Activated CD4-positive, alpha-beta T cell treated with anti-CD3 and anti-CD28 coated beads, Interleukin-2, amount 50 U/mL, for 24 hours (primary cell): ENCODE measurements at places on chromosomes 5 and 9.

- no peak for DNase-seq
These were observed 6.6 kb upstream of the PRKACG start for GRCh38 chr9:69020301-69021145.

GRCh38 chr9:120308495-120308894, 271.5 kb downstream of the CDK5RAP2 start:
- DNase-seq: no peak

DNA sequence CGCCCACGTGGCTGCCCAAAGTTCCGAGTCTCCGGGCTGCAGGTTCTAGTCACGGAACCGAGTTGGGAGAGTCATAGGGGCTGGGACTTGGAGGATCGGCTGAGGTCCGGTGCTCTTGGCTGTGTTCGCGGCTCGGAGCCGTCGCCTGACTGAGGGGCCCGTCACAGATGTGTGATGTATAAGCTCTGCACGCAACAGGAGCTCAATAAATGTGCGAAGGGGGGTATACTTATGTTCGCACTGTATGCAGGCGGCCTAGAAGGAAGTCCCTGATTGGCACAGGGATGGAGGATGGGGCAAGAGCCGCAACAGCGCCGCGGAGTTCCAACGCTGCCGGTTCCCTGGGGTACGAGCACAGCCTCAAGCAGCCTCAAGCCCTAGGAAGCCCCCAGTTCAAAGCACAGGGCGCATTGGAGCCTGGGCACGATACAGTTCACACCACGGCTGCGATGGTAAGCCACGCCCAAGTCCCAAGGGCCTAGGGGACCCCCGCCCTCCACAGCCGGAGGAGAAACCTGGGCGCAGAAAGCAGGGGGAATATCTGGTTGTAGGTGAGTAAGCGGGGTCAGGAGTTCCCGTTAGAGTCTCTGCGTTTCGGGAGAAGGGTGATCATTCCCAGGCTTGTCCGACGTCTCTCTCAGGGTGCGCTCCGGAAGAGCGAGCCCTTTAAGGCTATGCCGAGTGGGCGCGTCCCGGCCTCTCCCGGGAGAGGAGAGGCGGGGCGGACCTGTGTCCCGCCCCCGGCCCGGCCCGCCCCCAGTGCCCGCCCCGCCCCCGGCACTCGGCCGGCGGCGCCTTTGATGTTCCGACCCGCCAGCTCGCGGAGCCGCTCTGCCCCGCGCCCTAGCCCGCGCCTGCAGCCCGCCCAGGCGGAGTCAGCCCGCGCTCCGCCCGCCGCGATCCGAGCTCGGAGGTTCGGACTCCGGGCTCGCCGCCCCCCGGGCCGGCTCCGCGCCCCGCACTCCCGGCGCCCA, at the start of gene TCF7:
TSS of gene TCF7 (plus strand) at position 780 of the 974 bp plus-strand sequence. CDS start 226 bp downstream, outside the sequence.
- DNase-seq: no peak

DNA sequence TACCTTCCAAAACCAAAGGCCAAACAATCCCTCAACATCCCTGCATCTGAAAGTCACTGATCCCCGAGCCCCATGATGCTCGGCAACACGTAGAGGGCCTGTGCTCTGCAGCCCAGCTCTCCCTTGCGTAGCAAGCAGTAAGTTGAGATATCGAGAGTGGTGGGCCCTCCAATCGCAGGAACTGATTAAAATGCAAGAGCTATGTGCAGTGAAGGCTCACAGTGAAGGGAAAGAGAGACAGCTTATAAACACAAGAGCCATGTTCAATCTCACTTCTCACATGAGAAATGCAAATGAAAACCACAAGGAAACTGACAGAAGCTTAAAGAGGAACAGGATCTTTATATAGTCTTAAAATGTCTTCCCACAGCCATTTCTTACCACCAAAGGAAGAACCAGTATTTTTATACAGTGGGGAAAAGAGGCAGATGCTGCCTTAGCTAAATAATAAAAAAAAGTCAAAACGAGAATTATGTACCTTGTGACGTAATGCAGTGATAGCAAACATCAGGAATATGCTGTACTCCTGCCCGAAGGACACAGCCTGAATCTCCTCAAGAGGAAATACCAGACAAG, 24.6 kb downstream of the TTF1 start:
- DNase-seq: no peak

DNA sequence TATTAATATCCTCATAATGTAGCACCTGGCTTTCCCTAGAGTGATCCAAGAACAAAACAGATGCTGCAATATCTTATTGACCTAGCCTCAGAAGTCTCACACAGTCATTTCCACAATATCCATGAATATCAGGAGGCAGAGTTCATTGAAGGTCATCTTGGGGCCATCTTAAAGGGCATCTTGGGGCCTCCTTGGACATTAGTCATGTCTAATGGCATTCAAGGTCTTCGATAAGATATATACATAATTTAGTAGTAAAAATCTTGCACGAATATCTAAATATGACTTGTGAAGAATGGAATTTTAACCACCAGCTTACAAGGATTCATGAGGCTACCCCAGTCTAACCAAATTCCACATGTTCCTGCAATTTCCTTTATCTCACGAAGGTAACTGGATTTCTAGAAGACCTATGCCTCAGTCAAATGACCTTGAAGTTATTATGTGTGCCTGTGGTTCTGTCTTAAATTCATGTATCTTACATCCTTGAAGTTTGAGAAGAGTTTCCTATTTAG, 163.6 kb upstream of the SPEF2 start:
- no peak for DNase-seq

GRCh38 chr9:2053883-2054845, 39.0 kb downstream of the SMARCA2 start:
- peak; percentile 41 for DNase-seq

- DNase-seq: no peak
These were observed 29.7 kb downstream of the ZNF462 start for GRCh38 chr9:106892632-106893031.

GRCh38 chr5:493119-493701, 31.0 kb downstream of the SLC9A3 start:
- DNase-seq: no peak

DNA sequence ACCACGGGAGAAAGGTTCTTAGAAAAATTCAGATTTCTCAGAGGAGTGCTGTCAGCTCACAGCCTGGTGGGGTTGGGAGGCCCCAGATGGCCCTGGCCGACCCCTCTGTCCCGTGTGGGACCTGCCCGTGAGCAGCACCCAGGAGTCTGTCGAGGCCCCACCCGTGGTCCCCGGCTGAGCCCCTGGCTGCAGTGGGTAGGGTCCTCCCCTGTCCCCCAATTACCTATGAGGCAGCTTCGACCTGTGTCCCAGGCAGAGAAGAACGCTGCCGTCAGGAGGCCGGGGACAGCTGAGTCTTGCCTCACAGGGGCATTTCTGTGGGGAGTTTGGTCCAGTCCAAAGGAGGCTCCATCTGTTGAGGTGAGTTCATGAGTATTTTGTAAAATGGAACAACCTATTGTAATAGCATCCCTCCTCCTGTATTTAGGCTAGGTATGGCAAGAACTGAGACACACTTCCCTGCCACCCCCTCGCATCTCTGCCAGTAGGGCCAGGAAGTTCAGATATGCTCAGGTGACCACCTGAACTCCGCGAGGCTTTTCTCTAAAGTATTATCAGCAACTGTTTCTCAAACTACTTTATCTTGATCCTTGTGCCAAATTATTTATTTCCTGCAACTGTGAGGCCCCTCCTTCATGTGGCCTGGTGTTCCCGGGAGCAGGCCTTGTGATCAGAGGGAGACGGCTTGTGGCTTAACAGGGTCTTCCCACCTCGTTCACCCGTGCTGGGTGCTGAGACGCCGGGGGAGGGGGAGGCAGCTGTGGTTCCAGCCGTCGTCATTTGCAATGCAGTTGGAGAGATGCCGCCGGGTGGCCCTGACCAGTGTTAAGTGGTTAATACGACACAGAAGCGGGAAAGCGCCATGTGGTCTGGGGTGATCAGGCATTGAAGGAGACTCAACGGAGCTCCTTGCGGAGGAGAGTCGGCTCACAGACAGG, 1.7 kb downstream of the AHRR start:
- no peak for DNase-seq

- DNase-seq: no peak
These were observed 323.8 kb upstream of the ARRDC3 start for GRCh38 chr5:91706785-91707520.

- no peak for DNase-seq
These were observed 127.6 kb upstream of the SLC1A3 start for GRCh38 chr5:36478646-36479317.

DNA sequence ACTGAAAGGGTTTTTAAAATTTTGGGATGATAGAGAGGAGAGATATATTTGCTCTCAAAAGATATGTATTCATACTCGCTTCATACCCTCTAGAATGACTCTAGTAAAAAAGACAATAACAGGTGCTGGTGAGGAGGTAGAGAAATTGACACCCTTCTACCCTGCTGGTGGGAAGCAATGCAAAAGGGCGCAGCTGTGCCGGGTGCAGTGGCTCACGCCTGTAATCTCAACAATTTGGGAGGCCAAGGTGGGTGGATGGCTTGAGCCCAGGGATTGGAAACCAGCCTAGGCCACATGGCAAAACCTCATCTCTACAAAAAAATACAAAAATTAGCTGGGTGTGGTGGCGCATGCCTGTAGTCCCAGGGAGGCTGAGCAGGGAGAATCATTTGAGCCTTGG, 33.9 kb upstream of the NXNL2 start:
- no peak for DNase-seq

DNA sequence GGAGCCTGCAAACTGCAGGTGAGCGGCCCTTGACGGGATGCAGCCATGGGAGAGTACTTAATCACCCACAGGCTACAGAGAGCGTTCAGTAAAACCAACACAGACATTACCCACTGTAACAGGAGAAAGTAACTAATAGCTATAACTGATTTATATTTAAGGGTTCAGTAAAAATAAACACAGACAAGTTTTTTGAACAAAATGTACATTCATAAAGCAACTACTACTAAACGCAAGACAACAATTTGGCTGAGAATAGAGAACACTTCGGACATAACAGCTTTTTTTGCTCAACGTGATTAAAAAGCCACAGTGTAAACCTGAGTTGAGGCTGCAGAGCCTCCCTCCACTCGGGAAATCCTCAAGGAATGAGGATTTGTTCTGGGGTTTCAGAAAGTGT, 61.7 kb downstream of the LIFR start:
- no peak for DNase-seq

DNA sequence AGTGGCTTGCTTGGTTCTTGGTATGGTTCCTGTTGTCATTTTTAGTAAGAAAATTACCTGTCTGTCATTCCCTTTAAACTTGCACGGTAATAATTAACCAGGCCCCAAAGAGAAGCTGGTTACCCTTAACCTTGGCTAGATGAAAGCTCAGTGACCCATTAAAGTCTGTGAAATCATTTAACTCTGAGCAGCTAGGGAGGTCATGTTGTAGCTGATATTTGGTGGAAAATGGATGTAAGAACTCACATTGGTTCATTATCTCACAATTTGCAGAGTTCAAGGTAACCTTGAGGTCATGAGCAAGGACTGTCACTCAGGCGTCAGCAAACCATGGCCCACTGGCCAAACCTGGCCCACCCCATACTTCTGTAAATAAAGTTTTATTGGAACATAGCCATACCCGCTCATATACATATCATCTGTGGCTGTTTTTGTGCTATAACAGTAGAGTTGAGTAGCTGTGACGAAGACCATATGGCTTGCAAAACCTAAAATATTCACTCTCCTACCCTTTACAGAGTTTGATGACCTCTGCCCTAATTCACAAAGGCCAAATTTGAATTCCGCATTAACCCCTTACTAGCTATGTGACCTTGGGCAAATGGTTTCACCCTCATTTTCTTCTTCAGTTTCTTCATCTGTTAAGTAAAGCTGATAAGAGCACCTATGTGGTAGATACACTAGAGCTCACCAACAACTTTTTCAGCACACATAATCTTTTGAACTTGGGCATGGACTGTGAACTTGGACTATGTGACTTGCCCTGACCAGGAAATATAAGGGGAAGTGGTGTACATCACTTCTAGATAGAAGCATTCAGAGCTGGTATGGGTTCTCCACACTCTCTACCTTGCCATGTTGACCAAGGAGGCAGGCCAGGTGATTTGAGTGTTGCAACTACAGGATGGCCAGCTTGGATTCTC, 61.5 kb upstream of the CPEB4 start:
- DNase-seq: no peak

DNA sequence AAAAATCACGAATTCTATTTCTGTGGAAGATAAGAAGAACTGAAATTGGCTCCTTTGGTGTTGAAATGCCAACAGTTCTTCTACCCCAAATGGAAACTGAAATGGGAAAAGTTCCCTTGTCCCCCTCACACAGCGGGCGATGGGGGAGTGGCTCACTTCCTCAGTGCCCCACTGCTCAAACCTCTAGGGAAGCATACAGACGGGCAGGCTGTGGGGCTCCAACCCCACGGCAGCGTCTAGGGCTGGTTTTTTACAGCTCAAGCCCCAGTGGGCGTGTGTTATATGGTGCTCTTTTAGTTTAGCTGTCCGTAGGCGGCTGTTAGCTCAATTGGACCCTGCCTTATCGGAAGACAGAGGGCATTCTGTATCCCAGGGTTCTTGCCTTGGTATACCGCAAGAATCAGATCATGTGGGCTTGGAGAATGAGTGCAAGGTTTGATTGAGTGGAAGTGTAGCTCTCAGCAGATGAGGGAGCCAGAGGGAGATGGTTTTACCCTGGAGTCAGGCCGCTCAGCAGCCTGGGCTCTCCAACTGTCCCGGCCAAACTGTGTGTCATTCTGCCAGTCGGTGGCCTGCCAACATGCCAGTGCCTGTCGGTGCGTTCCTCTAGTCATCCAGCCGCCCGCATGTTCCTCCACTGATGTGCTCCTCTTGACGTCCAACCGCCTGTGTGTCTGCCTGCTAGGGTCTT, 166.3 kb upstream of the ZNF608 start:
- DNase-seq: no peak

DNA sequence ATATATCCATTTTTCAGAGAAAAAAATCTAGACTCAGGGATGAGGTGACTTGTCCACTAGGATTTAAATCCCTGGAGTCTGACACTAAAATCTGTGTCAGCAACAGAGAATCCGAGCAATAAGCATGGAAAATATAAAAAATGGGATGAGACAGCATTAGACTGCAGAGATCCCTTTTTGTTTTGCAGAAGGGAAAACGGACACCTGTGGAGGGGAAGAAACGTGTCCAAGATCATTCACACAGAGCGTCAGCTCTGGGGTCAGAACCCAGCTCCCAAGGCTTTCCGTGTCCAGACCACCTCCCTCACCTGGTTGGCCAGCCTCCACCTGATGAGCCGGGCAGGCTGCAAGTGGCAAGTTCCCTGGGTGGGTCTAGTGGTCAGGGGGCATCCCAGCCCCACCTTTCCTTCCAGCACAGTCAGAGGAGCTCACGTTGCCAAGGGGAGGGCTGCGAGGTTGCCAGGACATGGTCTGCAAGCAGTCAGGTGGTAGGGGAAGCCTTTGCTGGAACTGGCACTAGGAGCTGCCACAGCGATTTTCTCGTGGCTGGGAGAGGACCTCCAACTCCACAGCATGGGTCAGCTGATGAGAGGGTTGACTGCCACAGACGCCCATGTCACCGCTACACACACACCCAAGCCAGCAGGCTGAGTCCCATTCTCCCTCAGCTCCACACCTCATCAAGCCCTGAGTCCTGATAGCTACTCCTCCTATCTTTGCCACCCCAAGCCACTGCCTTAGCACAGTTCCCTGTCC, 65.9 kb upstream of the CPLX2 start:
- no peak for DNase-seq

DNA sequence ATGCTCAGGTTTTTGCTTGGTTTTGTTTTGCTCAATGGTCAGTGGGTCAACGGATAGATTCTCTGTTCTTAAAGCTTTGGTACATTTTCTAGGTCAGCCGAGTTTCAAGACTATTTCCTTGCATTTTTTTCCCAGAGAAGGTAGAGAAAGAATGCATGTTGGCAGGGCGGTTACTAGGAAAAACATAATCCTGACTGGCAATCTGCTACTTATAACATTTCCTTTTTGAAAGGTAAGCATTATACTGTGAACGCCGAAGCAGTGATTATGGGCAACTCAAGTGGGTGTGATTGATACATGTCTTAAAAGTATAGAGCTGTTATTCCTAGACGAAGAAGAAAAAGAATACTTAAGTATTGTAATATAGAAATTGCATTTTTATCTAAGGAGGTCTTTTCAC, 273.2 kb downstream of the MAST4 start:
- DNase-seq: no peak
